ENCODE measurements at places on chromosomes 4 and X. TPM values are rescaled to one million over a fixed set of nuclear protein-coding genes. Genes with fewer than 3 reads are reported as not detected.

Gene GNRHR
- 0.05 TPM for polyA plus RNA-seq

Gene BST1
- polyA plus RNA-seq: 0.50 TPM

Gene ARHGAP36
- not detected for polyA plus RNA-seq

Gene RAB28
- 9.6 TPM for polyA plus RNA-seq

Gene H2AZ1
- polyA plus RNA-seq: 793 TPM

Gene TRAM1L1
- 0.88 TPM for polyA plus RNA-seq

Gene TEX13B
- not detected for polyA plus RNA-seq

Gene PCDH18
- 0.01 TPM for polyA plus RNA-seq

Gene GATA1
- not detected for polyA plus RNA-seq

Gene GPR82
- polyA plus RNA-seq: not detected

Gene RHOXF2B
- not detected for polyA plus RNA-seq

Gene LRPAP1
- polyA plus RNA-seq: 139 TPM

Gene PLXNB3
- 12.0 TPM for polyA plus RNA-seq

Gene RAPGEF2
- 16.4 TPM for polyA plus RNA-seq

Gene WNK3
- polyA plus RNA-seq: 0.24 TPM

Gene DCHS2
- 0.14 TPM for polyA plus RNA-seq

- no peak for DNase-seq
Observed at GRCh38 chr4:124372916-124373315, 339.6 kb downstream of the ANKRD50 start.

GRCh38 chr4:3613967-3614730 lies 81.9 kb upstream of the LRPAP1 start:
- DNase-seq: no peak

- peak; percentile 60 for DNase-seq
Observed at GRCh38 chrX:3370656-3371055, 24.2 kb upstream of the MXRA5 start.

DNA sequence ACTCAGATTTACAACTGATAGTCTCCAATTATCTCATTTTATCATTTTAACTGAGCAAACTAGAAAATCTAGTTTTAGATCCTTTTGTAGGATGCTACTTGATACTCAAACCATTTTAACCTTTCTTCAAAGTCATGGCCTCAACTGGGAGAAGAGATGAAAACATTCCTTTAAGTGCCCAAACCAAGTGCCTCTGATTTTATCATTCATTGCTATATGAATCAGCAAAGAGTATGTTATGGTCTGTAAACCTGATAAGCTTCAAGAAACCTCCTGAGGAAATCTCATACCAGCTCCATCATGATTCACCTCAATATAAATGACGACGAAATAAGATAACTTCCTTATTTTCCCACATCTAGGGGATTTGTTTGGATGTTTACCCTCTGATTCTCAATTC lies 119.9 kb downstream of the FAM13A start:
- DNase-seq: peak; percentile 16

DNA sequence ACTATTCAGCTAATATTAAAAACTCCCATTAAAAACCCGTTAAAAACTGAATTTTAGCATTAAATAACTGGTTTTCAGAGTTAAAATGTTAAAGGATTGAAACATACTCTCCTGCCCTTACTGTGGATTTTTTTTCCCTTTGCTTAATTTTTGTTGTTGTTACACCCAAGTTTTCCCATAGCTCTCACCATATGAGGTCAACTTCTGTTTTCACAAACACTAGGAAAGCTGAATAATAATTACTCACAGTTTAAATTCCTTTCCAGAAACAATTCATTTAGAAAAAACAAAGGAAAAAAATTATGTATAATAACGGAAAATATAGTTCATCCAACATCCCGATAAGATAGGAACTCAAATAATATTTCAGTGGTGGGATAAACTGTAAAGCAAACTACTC lies 129.0 kb downstream of the PPP3CA start:
- DNase-seq: no peak

GRCh38 chrX:136847874-136848273 lies 32.7 kb downstream of the RBMX start:
- no peak for DNase-seq

- no peak for DNase-seq
Observed at GRCh38 chrX:143500751-143501150, 16.5 kb downstream of the SPANXN3 start.

- no peak for DNase-seq
Observed at GRCh38 chrX:54530357-54530900, 410 bp downstream of the GNL3L start.

- no peak for DNase-seq
Observed at GRCh38 chrX:53241558-53241957, 16.6 kb upstream of the KDM5C start.

DNA sequence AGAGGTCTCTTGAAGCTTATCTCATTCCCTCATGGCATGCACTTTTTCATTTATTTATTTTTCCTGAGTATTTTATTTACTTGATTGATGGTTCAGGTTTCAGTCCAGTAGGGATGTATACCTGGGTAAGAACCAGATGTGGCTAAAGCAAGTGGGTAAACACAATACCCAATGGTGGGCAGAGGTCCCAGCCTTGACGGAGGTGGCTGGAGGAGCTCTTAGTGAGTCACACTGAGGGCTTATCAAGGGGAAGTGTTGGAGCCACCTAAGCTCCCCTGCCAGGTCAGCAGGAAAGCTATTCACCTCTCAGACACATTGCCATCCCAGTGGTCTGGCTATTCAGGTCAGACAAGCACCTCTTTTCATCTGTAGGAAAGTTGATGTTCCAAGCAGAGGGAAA lies 236.2 kb upstream of the MAGEB16 start:
- no peak for DNase-seq

DNA sequence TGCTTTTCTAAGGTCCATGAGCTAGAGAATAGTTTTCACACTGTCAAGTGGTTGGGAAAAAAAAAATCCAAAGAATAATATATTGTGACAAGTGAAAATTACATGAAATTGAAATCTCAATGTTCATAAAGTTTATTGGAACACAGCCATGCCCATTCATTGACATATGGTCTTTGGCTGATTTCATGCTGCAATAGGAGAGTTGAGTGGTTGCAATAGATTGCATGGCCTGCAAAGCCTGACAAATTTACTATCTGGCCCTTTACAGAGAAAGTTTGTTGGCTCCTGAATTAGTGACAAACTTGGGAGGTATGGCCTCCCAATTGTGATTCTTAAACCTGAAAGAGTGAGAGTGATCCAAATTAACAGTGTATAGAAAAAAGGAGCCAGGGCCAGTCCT lies 115.5 kb upstream of the FAM9C start:
- no peak for DNase-seq

GRCh38 chrX:123357941-123358340 lies 173.9 kb downstream of the GRIA3 start:
- no peak for DNase-seq

DNA sequence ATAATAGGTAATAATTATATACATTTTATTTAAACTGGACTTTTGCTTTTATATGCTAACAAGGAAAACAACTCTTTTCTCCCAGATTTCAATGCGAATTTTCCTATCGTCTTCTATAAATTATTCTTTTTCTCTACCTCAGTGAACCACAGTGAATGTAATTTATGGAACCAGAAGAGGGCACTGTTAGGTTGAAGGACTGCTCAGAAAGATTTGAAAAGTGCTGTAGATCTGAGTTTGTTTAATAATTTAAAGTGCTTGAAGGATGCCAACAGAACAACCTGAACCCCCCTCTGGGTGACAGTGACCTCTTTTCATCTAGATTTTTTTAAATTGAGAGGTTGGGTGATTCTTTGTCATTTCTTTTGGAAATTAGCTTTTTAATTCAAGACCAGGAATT lies 54.9 kb downstream of the PHOX2B start:
- peak; percentile 32 for DNase-seq

GRCh38 chr4:144223661-144224060 lies 83.1 kb upstream of the GYPA start:
- no peak for DNase-seq

DNA sequence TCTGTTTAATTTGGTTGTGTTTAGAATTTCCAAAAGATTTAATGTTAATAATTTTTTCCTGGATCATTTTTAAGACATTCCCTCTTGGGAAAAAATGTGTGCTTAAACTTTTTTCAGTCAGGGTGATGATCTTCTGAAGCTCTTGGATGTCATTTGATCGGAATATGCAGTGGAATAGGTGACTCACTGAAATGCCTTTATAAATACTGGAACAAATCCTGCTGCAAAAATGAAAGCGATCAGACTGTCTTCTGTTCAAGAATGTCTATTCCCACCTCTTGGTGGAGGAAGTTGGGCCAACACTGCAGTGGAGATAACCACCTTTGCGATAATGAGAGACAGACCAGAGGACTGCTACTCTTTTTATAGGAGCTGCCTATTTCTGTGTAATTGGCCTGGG lies 46.7 kb downstream of the LARP1B start:
- no peak for DNase-seq

DNA sequence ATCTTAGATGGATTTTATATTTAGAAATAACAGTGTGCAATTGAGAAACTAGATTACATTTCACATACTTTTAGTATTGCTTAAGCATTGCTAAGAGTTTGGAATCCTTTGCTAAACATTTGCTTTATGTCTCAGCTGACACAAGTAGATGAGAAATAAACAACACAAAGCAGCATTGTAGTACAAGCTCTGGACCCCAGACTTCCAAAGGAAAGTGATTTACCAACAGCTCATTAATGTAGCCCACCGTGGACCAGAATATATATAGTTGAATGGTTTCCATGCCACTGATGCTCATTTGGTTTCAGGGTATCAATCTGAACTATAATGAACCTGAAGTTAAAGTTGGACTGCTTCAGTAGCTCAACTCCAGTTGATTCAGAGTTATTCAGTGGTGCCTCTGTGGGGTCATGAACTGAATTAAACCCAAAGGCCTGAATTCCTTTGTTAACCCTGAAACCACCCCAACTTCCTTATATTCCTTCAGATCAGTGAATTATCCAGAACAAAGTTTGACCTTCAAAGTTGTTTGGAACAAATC lies 132.1 kb upstream of the NEIL3 start:
- DNase-seq: no peak

DNA sequence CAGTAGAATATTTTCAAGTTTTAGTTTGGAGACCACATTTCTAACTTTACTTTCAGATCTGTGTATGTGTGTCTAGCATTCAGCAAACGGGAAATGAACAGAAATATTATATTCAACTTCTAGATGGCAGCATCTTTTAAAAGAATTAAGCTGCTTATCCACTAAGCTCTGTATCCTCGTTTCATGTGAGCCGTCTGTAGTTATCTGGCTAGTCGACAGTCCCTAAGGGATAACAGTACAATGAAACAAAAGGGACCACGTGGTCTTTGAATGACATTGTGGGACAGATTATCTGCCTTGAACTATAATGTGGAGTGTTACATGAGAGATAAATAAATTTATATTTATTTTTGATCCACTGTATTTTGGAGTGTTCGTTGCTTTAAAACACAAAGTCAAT lies 35.8 kb upstream of the PRSS12 start:
- DNase-seq: no peak

- no peak for DNase-seq
Observed at GRCh38 chrX:16454926-16455325, 195.0 kb upstream of the S100G start.

DNA sequence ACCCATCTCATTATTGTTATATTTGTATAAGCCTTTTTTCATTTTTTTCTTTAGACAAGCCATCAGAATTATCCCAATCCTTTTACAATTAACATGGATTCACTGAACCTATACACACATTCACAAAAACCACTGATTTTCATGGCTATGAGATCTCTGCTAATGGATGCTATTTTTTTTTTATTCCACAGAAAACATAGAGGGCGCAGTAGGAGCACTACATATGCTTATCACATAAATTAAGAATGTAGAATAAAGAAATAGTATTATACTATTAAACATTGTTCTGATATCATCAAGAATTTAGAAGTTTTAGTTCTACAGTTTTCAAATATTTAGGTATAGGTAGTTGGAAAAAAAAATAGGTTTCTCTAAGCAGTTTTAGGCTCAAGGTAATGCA lies 1477.4 kb downstream of the ARAP2 start:
- no peak for DNase-seq

- DNase-seq: no peak
Observed at GRCh38 chrX:115493015-115493414, 68.0 kb upstream of the PLS3 start.

DNA sequence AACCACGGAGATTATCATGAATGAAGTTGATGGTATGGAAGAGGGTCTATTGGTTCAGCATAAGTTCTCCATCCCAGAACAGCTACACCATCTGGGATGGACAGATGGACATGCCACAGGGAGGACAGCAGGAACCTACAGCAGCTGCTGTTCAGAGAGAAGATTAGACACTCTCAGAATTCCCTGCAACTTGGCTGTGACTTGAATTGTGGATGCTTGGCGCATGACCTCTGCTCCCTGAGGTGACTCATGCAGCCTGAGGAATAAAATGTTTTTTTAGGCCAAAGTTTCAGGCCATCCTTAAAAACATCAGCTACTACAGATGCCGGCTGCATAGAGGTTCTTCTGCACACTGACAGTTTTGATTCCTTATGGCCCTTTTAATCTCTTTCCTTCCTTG lies 97.3 kb downstream of the RS1 start:
- peak; percentile 48 for DNase-seq

GRCh38 chr4:66974665-66975064 lies 570.6 kb downstream of the CENPC start:
- no peak for DNase-seq

- DNase-seq: peak; percentile 28
Observed at GRCh38 chrX:57583477-57583876, 8.3 kb upstream of the ZXDB start.

- DNase-seq: peak; percentile 23
Observed at GRCh38 chr4:4990857-4991540, 28.3 kb downstream of the CYTL1 start.

- no peak for DNase-seq
Observed at GRCh38 chrX:19682712-19683331, 167.5 kb upstream of the MAP3K15 start.

DNA sequence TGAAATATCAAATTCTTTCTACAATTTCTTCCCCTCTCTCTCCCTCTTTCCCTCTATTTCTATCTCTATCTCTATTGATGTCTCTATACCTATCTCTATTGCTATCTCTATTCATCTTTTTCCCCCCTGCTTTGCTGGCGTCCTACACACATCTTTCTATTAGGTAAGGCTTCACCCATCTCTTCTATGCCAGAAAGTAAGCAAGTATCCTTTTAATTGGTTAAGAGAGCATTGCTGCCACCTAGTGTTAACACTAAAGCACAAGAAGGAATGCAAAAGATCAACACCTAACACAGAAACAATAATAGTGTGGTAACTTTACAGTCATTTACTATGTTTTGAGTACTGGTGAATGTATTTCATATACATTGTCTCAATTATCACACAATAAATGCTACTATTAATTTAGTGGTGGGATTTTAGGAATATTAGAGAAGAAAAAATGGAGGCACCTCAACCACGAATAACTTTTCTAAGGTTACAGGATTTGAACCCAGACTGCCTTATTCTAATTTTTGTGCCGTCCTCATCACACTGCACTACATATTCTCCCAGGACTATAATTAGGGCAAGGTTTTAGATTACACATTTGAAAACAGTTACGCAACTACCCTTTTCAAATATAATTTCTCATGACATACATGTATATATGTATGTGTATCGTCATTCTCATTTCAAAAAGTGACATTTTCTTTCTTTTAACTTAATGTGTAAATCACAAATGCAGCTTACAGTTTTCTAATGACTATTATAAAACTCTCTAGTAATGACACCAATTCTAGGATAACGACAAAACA lies 3.7 kb upstream of the C4orf36 start:
- peak; percentile 67 for DNase-seq

All from mammary epithelial cell (primary cell).